Activated CD8-positive, alpha-beta T cell treated with anti-CD3 and anti-CD28 coated beads for 36 hours (primary cell): ENCODE measurements at places on chromosomes 1 and 21. TPM values are rescaled to one million over a fixed set of nuclear protein-coding genes. Genes with fewer than 3 reads are reported as not detected.

The HTR6 gene
- not detected for total RNA-seq

The FAM72B gene
- total RNA-seq = 32.1 TPM

The APOBEC4 gene
- total RNA-seq = not detected

The RUNX1 gene
- 18.7 TPM for total RNA-seq

The CCDC30 gene
- 3.0 TPM for total RNA-seq

The SPRR2B gene
- not detected for total RNA-seq

The FYB2 gene
- total RNA-seq = not detected

DNA sequence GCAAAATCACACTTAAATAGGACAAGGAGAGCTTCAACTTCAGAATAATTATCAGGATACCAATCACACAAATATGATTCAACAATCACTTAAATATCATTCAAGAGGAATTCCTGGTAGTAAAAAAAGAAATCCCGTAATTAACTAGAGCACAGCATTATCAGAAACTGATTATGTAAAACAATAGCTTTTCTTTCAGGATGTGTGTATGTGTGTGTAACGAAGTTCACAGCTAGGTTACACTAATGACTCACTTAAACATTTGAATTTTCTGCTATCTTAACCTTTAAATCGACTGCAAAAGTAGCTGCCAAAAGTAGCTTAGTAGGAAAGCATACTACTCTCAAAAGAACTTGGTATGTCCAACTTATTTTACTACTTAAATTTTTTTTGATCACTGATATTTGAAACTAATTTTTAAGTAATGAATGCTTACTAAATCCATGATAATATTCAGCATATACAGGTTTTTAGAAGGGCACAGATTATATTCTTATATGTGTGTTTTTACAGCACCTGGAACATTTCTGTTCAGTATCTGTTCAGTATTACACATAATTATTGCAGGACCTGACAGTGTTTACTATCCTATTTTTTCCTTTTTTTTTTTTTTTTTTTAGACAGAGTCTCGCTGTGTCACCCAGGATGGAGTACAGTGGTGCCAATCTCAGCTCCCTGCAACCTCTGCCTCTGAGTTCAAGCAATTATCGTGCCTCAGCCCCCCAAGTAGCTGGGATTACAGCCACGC lies 4.2 kb downstream of the RERE start:
- DNase-seq = no peak

- no peak for DNase-seq
Observed at GRCh38 chr1:58620926-58621325, 43.9 kb upstream of the TACSTD2 start.

DNA sequence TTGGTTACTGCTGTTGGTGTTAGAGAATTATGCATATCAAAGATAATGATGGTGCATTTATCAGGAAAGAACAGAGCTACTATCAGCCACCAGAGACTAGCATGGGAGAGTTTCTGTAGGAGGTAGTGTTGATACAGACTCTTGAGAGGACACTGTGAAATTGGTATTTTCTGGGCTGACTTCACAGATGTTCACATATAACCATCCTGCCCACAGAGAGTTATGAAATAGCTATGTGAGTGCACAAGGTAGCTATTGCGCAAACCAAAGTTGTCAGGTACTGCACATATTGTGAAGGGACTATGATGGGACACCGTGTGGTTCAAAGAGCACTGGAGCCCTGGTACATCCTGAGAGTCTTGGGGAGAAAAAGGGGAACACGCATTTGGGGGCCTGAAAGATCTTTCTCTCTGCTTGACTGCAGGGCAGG lies 1.4 kb upstream of the TLCD4 start:
- DNase-seq = no peak

- DNase-seq = no peak
Observed at GRCh38 chr1:201399352-201400126, 415 bp upstream of the LAD1 start.

GRCh38 chr1:84164567-84165021 lies 20.5 kb downstream of the PRKACB start:
- DNase-seq = no peak

- DNase-seq = no peak
Observed at GRCh38 chr1:183778568-183779433, 26.1 kb upstream of the RGL1 start.

- no peak for DNase-seq
Observed at GRCh38 chr1:108050158-108050557, 85.2 kb upstream of the VAV3 start.

GRCh38 chr1:183636783-183637182 lies 1.2 kb upstream of the ARPC5 start:
- no peak for DNase-seq

DNA sequence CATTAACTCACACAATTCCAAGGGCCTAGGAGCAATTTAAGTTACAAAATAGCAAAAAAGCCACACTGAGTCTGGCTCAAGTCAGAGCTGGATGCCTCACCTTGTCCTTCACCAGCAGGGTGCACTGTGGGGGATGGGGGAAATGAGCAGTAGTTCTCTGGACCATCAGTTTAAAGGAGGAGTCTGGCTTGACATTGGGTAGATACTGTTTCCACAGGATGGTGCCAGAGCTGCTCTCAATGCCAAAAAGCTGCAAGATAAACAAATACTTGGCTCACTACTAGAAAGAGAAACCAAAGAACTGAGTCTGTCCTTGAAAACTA lies 18.8 kb downstream of the EMC1 start:
- no peak for DNase-seq
